ENCODE measurements at places on chromosomes 1 and 21.

GRCh38 chr1:230065571-230065970, 1.5 kb upstream of the GALNT2 start:
- DNase-seq = no peak

- DNase-seq = peak; percentile 33
Measured at GRCh38 chr1:48109390-48110013, 112.3 kb upstream of the TRABD2B start.

DNA sequence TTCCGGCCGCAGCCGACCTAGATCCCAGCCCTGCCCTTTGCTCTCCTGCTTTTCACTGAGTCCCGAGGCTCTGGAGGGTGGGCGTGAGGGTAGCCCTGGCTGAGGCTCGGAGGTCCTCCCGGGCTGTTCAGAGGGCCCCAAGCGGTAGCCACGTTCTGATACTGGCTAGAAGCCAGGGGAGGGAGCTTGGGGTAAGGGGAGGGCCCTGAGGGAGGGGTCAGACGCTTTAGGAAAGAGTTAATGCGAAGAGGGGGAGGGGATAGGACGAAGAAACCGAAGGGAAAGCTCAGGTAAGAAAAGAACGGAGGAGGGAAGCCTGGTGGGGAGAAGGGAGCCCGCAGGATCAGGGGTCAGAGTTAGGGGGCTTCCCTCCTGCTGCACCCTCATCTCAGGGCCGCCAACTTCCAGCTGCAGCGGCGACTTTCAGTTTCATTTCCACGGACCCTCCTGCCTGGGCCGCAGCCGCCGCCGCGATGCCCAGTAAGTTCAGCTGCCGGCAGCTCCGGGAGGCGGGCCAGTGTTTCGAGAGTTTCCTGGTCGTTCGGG, at the start of gene MOV10:
MOV10 (plus strand) TSS at position 220 of the 546 bp plus-strand sequence; CDS start at position 474, 254 bp downstream.
- DNase-seq = peak; percentile 52

DNA sequence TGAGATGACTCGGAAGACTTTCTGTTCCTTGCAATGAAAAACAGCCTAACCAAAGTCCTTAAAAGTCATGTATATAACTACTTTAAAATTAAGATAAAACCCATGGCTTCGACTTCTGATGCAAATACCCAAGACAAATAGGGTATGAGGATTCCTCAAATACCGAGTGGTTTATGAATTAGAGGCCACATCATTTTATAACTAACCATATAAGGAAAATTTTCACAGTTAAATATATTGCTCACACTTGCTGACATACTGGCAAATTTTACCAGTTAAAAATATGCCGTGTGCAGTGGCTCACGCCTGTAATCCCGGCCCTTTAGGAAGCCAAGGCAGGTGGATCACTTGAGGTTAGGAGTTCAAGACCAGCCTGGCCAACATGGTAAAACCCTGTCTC, 5.4 kb downstream of the RERE start:
- no peak for DNase-seq

- no peak for DNase-seq
Measured at GRCh38 chr1:10516925-10517676, 42.4 kb downstream of the PEX14 start.

- DNase-seq = no peak
Measured at GRCh38 chr1:116769104-116769452, 14.8 kb downstream of the CD2 start.

DNA sequence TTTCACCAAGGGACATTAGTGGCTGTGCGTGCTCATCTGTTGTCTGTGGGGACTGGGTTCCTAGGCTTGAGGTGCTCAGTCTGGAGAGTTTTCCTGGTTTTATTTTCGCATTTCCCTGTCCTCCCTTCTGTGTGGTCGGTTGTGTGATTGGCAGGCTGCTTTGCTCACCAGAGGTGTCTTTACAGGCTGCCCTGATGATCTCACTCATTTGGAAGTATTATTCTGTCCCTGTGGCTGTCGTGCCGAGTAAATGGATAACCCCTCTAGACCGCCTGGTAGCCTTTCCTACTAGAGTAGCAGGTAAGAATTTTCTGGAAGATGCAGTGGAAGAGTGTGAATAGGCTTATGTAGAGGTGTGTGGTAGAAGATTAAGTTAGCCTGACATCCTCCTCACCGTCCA, 44.1 kb upstream of the HMGN1 start:
- no peak for DNase-seq

Data from D341Med (cell line).